Foreskin fibroblast (primary cell): ENCODE measurements at places on chromosomes 5 and 9.

GRCh38 chr5:68187268-68188055 lies 28.1 kb upstream of the PIK3R1 start:
- no peak for DNase-seq

DNA sequence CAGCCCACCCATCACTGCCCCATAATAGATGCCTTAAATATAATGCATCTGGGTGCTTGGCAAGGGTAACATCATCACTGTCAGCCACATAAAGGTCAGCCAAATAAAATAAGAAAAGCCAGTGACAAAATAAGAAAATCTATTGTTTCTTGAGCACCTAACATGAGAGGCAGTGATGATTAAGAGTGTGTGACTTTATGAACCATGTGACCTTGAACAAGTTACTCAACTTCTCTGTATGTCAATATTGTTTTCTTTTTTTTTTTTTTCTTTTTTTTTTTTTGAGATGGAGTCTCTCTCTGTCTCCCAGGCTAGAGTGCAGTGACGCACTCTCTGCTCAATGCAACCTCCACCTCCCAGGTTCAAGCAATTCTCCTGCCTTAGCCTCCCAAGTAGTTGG lies 98.7 kb downstream of the CDK5RAP2 start:
- DNase-seq = peak; percentile 35

- DNase-seq = peak; percentile 48
Observed at GRCh38 chr9:78013934-78014333, 17.7 kb downstream of the GNAQ start.

DNA sequence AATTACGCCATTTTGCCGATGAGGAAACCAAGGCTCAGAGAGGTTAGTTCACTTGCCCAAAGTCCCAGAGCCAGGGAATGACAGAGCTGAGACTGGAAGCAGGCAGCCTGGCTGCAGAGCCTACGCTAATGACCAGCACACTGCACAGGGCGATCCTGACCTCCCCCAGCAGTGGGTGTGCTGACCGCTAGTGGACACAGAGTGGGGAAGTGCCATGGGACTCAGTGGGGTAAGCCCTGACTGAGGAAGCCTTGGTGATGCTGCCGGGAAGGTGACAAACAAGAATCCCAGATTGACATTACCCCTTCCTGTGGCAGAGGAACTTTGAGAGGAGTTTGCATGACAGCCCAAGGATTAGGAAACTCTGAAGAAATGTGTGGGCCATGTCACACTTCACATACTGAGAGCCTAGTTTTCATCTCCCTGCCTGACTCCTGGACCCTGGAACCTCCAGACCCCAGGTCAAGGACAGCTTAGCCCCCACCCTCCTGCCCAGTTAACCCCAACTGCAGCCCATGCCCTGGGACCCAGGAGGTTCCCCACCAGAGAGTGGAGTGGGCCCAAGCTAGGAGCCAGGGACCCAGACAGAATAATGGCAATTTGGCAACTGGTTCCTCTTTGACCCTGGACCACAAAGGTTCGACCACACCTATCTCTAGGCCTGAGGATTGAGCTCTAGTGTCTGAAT lies 19.7 kb upstream of the CSF1R start:
- DNase-seq = no peak

- peak; percentile 26 for DNase-seq
Observed at GRCh38 chr5:152514827-152515397, 109.8 kb upstream of the NMUR2 start.

GRCh38 chr9:118882684-118883083 lies 486.6 kb downstream of the BRINP1 start:
- DNase-seq = no peak

- no peak for DNase-seq
Observed at GRCh38 chr5:98557916-98558315, 215.5 kb upstream of the RGMB start.

GRCh38 chr5:176853151-176853778 lies 42.9 kb downstream of the UNC5A start:
- DNase-seq = no peak

- DNase-seq = no peak
Observed at GRCh38 chr9:2764353-2764752, 47.0 kb downstream of the KCNV2 start.

GRCh38 chr5:124280079-124280478 lies 466.4 kb downstream of the ZNF608 start:
- no peak for DNase-seq

DNA sequence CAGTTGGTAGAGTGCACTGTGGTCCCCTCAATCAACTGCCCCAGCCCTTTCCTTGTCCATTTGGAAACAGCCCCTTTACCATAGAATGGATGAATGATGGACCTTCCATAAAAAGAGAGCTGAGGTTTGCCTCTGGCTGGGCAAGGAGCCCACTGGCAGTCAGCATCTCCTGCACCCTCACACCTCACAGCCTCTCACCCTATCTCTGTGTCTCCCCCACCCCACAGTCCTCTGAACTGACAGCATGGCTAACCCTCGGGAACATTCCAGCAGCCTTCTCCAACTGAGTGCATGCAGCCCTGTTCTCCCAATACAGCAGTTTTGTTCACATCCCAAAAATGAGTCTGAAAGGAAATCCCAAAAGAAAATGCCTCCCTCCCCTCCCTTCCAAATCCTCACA lies 51.7 kb downstream of the RETREG1 start:
- DNase-seq = no peak

DNA sequence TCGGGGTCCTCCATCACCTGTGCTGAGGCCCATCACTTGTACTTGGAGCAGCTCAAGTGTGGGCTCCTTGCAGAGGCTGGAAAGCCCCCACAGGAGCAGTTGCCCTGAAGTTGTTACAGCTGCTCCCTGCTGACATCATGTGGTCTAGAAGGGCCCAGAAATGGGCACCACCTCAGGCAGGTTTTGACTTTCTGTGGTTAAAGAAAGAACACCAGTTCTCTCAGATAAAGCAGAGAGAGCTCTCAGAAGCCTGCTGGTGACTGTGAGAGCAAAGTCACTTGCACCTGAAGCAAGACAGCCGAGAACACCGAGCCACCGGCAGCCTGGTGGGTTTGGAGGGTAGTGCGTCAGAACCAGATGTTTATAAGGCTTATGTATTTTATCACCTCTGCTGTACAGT lies 70.4 kb downstream of the MVB12B start:
- no peak for DNase-seq

GRCh38 chr5:116389601-116390000 lies 185.0 kb downstream of the SEMA6A start:
- DNase-seq = peak; percentile 27

DNA sequence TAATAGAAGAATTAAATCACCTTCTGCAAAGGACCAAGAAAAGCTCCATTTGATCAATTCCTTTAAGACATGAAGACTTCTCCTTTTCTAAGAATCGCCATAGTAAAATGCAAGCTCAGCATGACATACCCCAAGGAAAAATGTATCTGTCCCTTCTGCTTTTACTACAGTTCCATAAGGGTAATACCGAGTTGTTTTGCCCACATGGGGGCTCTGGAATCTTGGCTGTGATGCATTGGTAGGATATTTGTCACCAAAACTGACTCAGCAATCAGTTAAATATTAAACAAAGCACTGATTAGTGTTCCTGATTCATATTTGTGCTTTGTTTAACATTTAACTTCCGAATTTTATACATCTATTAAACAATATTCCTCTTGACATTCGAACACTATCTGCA lies 24.3 kb upstream of the KCNIP1 start:
- no peak for DNase-seq

DNA sequence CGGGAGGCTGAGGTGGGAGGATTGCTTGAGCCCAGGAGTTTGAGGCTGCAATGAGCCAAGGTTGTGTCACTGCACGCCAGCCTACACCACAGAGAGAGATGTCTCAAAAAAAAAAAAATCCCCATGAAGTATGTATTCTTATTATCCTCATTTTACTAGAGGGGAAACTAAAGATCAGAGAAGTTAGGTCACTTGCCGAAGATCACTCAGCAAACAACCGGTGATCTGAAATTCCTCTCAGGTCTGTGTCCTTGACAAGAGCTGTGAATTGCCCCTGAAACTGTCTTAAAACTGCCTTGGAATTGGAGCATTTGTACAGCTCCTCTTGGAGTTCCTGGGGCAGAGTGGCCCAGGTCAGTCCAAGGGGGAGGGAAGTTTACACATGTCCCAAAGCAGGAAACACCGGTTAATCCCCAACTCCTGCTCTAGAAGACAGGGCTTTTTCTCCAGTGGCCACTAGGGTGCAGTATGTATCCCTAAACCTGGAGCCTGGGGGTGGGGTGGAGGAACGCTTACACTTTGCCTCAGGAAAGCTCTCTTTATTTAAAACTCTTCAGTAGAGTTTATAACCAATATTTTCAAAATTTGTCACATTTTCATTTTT lies 27.6 kb downstream of the AQP7 start:
- DNase-seq = peak; percentile 64

GRCh38 chr5:161745392-161745791 lies 59.9 kb downstream of the GABRA6 start:
- no peak for DNase-seq

DNA sequence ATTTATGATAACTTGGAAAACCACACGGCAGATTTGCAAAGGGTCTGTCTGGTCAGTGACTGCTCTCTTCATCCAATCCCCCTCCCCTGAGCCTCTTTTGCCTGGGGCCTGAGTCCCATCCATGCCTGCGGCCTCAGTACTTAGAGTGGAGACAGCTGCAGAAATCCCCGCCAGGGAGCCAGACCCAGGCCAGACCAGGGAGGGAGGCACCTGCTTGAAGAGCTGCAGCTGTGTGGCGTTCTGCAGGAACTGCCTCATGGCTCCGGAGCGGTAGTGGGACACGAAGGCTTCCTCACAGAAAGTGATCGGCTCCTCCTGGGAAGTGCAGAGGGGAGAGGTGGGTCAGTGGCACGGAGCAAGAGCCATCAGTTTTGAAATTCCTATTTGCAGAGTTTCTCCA lies 101.6 kb downstream of the CRB2 start:
- DNase-seq = no peak

- DNase-seq = no peak
Observed at GRCh38 chr9:118570066-118570465, 799.2 kb downstream of the BRINP1 start.

DNA sequence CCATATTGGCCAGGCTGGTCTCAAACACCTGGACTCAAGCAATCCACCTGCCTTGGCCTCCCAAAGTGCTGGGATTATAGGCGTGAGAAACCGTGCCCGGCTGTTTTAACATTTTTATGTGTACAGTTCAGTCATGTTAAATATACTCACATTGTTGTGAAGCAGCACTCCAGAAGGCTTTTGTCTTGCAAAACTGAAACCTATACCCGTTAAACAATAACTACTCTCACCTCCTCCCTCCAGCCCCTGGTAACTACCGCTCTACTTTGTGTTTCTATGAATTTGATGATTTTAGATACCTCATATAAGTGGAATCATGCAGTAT lies 23.1 kb upstream of the SHB start:
- DNase-seq = no peak

GRCh38 chr5:14041528-14042192 lies 97.2 kb upstream of the DNAH5 start:
- DNase-seq = no peak

GRCh38 chr5:32664523-32664922 lies 46.6 kb upstream of the NPR3 start:
- DNase-seq = no peak

DNA sequence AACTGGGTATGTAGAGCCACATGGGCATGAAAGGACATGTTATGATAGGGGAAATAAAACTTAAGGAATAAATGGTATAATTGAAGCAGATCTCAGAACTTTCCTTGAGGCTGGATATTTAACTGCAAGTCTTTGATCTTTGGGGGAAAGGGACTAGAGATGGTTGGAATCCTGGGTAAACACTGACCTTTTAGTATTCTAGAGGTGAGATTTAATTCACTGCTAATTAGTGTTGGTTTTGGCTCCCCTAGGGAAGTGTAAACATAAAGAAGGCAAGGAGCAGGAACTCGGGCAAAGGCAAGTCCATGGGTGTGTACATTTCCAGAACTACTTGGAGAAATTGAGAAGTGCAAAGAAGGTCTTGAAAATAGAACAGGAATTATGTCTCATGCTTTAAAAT lies 16.6 kb downstream of the NIM1K start:
- DNase-seq = no peak

DNA sequence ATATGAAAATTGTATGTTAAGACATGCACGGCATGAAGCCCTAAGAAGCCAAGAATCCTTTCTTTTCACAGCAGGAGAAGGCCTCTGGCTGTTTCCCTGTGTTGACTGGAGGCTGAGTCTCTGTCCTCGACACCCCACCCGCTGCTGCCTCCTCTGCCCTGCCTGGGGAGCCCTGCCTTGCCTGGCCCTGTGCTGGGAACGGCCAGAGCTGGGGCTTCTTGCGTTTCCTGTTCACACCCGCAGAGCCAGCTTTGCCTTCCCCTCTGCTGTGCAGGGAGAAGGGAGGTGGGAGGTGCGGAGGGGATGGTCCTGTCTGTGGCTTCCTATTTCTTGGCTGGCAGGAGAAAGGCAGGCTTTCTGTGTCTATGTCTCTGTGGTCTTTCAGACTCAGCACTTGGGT lies 6.9 kb upstream of the GMCL2 start:
- DNase-seq = no peak

GRCh38 chr9:134389642-134390041 lies 63.4 kb downstream of the RXRA start:
- DNase-seq = no peak

GRCh38 chr9:396396-396795 lies 181.7 kb downstream of the DOCK8 start:
- no peak for DNase-seq

GRCh38 chr9:37974506-37975173 lies 70.7 kb upstream of the SLC25A51 start:
- DNase-seq = no peak

- DNase-seq = peak; percentile 51
Observed at GRCh38 chr5:111774525-111774924, 17.5 kb upstream of the NREP start.

DNA sequence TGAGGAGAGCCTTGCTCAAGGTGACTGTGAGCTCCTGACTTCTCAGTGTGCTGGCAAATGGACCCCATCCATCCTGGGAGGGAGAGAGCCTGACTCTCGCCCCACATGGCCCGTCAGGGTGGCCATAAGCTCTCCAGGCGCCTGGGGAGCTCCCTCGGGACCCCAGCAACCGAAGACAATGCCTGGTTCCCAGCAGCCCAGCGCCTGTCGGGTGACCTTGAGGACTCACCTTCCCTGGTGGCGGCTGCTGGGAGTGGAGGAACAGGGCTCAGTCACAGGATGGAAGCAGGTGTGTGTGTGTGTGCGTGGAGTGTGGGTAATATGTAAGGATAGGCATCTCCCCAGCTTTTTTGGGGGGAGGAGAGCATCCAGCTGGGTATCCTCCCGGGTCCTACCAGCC lies 190.3 kb downstream of the MELK start:
- no peak for DNase-seq

- DNase-seq = no peak
Observed at GRCh38 chr5:5532306-5533076, 110.0 kb downstream of the ICE1 start.

GRCh38 chr5:125798307-125798706 lies 624.9 kb upstream of the GRAMD2B start:
- DNase-seq = peak; percentile 72

- DNase-seq = peak; percentile 81
Observed at GRCh38 chr9:127742435-127743088, 7.5 kb upstream of the TOR2A start.

GRCh38 chr5:180086816-180087399 lies 15.3 kb upstream of the RNF130 start:
- DNase-seq = no peak
